ENCODE measurements at places on chromosomes 1 and 21.

- DNase-seq, result no peak
Measured at GRCh38 chr1:3727042-3727824, 25.0 kb upstream of the CCDC27 start.

DNA sequence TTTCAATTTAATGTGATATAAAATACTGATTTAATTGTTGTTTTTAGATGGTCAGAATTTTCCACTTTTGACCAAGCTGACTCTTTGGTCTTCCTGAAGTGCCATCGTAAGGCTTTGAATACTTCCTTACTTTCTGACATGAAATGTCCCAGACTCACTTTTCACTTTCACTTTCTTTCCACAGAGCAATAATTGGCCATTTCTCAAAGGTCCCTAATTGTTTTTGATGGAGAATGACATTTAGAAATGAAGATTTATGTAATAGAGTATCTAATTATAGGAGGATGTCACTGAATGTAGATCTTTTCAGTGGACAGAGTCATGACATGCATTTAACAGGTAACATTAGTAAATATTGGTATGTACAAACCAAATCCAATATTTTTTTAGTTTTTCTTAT is 1141.6 kb downstream of the KCNT2 start:
- DNase-seq, result no peak

DNA sequence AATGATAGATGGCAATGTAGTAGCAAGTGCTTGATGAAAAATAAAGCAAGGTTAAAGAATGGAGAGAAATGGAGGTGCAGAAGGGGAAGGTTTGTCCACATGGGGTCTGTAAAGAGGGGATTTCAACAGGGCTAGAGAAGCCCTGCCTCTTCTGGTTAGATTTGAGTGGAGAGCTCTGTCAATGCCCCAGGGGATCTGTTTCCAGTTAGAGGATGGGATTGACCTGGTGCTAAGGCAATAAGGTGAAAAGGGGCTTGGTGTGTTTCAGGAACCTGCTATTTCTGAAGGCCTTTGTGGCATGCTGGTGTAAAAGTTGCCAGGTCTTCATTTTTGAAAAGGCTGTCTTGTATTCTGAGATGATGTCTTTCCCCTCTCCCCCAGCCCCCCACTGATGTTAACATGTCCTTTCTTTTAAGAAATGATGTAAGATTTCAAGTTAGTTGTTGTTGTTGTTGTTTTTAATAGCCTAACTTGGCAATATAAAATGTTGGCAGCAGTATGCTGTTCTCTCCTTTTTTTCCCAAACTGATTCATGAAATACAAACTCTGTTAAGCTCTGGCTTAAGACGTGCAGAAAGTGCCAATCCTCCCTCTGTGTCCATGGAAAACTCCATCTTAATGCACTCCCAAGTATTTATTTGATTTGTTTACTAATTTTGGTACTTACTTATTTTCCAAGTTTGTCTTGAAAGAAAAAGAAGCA is 370.3 kb upstream of the ADGRL2 start:
- no peak for DNase-seq

GRCh38 chr1:204198348-204199340 is 2.4 kb upstream of the KISS1 start:
- DNase-seq, result peak; percentile 80

GRCh38 chr1:179351281-179351680 is 14.5 kb upstream of the AXDND1 start:
- no peak for DNase-seq

- DNase-seq, result no peak
Measured at GRCh38 chr1:155744711-155745283, 55.9 kb downstream of the DAP3 start.

DNA sequence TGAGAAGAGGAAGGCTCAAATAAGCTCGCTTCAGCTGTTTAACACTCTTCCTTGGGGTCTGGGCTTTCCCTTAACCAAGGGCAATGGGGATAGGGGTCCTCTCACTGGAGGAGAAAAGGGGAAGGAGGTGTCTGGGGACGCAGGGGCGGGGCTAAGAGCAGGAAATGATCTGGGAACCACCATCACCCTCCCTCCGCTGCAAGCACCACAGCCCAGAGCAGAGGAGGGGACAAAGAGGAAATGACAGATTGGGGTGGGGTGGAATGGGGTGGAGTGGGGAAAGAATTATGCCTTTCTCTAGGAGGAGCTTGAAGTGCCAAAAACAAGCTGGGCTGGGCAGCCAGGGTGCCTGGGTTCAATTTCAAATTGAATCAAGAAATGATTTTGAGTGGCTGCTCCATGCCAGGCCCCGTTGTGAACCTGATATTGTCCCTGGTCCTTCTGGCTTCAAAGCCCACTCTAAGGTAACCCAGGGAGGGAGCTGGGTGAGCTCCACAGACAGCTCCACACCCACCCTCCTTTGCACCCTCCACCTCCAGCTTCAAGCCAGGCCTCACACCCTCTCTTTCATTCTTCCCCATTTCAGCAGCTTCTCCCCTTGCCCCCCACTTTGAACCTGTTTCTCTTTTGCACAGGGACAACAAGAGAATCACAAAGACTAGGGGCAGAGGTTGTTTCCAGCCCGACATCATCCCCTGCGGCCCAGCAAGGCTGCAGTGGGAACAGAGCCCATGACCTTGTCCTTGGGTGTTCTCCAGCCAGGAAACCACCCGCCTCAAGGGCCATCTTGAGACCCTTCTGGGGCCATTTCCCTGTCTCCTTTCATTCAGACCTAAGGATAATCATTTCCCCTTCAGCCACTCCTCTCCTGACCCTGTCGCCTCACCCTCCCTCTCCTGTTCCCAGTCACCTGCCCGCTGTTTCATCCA is 1.1 kb downstream of the ARHGAP30 start:
- DNase-seq, result no peak
